ENCODE measurements at places on chromosomes 2 and 18.

DNA sequence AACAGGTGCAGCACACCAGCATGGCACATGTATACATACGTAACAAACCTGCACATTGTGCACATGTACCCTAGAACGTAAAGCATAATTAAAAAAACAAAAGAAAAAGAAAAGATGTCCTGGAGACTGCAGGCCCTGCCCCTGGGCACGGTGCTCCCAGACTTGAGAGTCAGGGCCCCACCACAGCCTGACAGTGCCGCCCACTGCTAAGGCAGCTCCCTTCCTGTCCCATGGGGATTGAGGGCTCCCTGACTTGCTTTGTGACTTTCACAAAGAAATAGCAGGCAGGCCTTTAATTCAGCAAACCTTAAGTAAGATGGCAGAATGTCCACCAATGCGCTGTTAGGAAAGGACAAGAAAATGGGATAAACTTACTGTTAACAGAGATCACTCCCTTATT, 116.8 kb downstream of the NDUFA10 start:
- no peak for DNase-seq

- no peak for DNase-seq
Observed at GRCh38 chr2:99032001-99032400, 96.0 kb upstream of the CRACDL start.

- no peak for DNase-seq
Observed at GRCh38 chr2:173990970-173991819, 26.0 kb upstream of the SP3 start.

DNA sequence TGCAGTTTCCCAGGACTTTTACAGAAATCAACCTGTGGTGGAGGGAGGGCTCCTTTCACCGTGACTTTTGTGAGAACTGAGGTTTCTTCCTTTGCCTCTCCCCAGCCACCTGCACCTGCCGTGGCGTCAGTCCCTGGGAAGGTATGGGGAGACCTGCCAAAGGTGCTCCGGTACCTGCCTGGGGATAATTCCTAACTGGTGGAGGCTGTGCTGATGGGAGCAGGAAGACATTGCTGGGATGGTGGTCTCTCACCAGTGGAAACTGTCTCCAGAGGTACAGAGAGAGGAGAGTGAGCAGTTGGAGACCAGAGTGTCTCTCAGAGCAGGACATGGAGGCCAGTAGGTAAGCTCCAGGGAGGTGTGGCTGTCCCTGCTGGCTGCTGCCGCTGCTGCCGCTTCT, 52.6 kb downstream of the CIB4 start:
- no peak for DNase-seq

GRCh38 chr2:70480468-70480867, 73.2 kb downstream of the TGFA start:
- no peak for DNase-seq

GRCh38 chr18:12359515-12359927, 17.5 kb downstream of the AFG3L2 start:
- DNase-seq, result no peak

- DNase-seq, result no peak
Observed at GRCh38 chr2:144431998-144432397, 87.9 kb downstream of the ZEB2 start.

GRCh38 chr2:204771721-204772120, 226.4 kb downstream of the PARD3B start:
- DNase-seq, result no peak

- no peak for DNase-seq
Observed at GRCh38 chr18:41703744-41704530, 251.1 kb upstream of the PIK3C3 start.

GRCh38 chr18:11398625-11399024, 210.8 kb upstream of the SLC35G4 start:
- DNase-seq, result no peak

- DNase-seq, result no peak
Observed at GRCh38 chr2:177038787-177039484, 173.7 kb upstream of the HNRNPA3 start.

- no peak for DNase-seq
Observed at GRCh38 chr2:177717831-177718618, 325.5 kb downstream of the AGPS start.

DNA sequence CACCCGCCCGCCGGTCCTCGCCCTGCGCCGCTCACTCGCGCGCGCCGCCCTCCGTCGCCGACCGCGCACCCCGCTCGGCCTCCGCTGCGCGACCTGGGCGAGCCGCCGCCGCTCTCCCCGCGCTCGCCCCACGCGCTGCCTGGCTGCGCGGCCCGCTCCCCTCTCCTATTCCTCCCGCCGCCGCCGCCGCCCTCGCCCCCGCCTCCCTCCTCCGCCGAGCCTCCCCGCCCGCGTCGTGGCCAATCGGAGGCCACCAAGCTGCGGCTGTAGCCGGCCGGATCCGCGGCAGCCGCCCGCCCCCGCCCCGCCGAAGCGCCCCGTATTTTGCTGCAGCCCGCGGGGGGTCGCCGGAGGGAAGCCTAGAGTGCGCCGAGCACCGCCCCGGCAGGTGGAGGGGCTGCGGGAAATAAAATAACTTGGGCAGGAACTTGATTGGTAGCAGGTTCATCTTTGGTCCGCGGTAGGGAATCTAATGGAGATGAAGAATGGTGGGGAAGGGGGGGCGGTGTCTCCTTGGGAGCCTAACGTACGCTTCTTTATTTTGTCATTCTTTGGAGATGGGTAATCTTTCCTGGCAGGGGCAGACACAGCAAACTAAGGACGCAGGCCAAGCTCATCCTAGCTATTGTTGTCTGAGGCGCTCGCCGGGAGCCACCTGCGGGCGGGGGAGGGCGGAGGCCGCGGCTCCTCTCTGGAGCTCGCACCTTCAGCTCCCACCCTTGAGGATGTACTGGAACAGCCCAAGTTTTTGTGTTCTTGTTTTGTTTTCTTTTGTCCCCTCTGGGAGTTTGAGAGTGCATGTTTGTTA, 1.1 kb upstream of the CDH2 start:
- no peak for DNase-seq

GRCh38 chr18:25349131-25349925, 2.6 kb downstream of the ZNF521 start:
- no peak for DNase-seq

DNA sequence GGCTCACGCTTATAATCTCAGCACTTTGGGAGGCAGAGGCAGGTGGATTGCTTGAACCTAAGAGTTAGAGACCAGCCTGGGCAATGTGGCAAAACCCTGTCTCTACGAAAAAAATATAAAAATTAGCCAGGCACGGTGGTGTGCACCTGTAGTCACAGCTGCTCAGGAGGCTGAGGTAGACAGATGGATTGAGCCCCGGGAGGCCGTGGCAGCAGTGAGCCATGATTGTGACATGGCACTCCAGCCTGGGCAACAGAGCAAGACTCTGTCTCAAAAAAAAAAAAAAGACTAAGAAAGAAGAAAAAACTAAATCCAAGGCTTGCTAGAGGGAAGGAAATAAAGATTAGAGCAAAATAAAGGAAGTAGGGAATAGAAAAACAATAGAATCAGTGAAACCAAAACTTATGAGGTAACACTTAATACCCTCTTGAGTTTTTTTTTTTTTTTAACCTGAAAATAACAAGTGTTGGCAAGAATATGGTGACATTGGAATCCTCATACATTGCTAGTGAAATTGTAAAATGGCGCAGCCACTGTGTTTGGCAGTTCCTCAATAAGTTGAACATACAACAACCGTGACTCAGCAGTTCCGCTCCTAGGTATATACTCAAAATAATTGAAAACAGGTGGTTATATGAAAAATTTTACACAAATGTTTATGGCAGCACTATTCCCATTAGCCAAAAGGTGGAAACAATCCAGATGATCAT, 85.2 kb downstream of the EML4 start:
- DNase-seq, result no peak

DNA sequence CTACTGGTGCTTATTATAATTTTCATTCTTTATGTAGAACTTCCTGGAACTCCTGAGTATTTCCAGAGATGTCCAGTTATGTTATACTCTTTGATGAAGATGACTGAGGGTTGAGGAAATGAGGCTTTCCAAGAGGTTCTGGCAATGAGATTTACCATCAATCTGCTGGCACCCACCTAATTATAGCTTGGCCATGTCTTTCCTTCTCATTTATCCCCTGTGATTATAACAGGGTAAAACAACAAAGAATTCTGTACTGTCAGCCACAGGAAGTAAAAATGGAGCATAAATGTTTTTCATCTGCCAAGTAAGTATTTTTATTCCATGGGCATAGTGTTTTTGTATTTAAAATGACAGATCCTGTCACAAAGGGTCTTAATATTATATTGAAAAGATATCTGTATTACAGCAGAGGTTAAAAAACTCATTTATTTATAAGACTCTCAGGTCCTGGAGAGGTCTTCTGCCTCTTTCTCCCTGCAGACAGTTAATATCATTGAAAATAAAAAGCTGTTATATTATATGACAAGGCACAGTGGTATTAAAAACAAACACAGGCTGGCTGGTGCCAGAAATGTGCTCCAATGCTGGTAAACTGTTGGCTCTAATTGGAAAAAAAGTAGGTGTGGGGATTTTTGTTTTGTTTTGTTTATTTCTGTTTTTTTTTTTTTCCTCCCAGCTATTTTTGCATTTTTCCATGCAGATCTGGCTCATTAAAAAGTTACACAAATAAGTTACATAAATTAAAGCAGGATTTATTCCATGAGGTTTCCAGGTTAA, 1764.1 kb upstream of the CELF4 start:
- no peak for DNase-seq

DNA sequence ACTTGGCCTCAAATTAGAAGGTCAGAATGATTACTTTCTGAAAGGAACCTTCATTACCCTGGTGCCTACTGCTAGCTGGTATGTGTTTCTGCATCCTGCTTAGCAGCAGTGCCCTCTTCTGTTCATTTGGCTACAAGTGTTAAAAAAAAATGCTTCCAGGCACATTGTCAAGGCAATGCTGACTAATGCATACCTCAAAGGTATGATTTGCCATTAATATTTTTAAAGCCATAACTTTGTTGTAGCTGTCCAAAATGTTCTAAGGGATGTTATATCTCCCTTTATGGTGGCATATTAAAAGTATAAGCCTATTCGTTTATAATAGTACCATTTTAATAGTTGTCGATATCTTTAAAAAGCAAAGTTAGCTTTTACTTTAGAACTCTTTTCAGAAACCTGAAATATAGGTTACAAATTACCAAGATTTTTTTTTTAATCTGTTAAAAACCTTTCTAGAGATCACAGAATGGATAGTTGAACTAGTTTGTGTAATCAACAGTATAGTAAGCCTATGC, 52.0 kb upstream of the FAM171B start:
- DNase-seq, result peak; percentile 57

GRCh38 chr2:189254268-189254883, 74.8 kb upstream of the COL5A2 start:
- DNase-seq, result no peak

- no peak for DNase-seq
Observed at GRCh38 chr18:10419420-10420103, 34.9 kb upstream of the APCDD1 start.

GRCh38 chr2:239912171-239912937, 112.8 kb downstream of the NDUFA10 start:
- DNase-seq, result no peak

Measured in CD4-positive, alpha-beta T cell treated with Interferon alpha-2 for 1 hour (primary cell).